ENCODE measurements at places on chromosomes 5 and 9. TPM values are rescaled to one million over a fixed set of nuclear protein-coding genes. Genes with fewer than 3 reads are reported as not detected.
A peak's percentile ranks its signal among the peaks of the same experiment; 100 is the strongest.

DNA sequence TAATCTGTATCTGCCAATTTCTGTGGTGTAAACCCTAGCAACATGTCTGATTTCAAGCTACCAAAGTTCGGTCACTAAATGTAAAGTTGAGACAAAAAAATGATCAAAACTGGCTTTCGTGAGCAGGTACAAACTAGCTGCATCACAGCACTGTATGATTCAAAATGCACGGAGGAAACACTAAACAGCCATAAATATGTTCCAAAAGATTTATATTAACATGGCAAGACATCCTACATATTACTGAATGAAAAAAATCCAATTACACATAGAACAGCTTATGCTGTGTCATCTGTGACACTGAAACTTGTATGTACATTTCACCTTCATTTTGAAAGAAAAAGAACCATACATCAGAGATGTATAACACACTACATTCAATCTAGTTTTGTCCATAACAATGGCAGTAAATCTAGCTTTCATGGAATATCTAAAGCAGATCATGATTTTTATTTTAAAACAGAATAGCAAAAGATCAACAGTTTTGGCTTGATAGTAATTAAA lies 14.4 kb downstream of the GNAQ start:
- DNase-seq: no peak

- no peak for DNase-seq
Observed at GRCh38 chr5:1492757-1493156, 31.0 kb downstream of the LPCAT1 start.

- no peak for DNase-seq
Observed at GRCh38 chr9:95055851-95056551, 261.5 kb downstream of the FANCC start.

DNA sequence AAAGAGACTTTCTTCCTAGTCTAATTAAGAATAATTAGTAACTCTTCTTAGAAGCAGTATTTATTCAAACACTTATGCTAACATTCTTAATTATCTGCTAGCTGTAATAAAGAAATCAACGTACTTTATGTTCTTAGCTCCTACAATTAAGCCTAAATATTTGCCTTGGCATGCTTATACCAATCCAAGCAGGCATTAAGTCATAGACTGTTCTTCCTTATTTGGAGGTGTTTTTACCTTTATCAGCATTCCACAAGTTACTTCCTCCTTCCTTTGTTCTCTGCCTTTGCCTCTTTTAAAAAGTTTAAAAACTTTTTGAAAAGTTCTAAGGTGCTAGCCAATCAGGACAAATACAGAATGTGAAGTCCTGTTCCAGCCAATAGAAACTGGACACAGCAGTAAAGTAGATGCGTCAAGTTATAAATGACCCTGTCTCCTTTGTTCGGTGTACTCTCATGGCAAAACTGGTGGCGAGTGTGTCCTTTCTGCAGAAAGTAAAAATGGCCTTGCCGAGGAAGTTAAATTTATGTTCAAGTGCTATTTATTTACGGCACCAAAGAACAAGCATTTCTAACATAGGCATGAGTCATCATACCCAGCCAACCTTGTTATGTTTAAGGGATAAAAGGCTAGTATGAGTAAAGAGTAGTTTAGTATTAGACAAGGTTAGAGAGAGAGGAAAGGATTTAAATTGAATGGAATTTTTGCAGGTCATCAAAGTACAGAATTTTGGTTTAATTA lies 58.6 kb downstream of the GPBP1 start:
- no peak for DNase-seq

DNA sequence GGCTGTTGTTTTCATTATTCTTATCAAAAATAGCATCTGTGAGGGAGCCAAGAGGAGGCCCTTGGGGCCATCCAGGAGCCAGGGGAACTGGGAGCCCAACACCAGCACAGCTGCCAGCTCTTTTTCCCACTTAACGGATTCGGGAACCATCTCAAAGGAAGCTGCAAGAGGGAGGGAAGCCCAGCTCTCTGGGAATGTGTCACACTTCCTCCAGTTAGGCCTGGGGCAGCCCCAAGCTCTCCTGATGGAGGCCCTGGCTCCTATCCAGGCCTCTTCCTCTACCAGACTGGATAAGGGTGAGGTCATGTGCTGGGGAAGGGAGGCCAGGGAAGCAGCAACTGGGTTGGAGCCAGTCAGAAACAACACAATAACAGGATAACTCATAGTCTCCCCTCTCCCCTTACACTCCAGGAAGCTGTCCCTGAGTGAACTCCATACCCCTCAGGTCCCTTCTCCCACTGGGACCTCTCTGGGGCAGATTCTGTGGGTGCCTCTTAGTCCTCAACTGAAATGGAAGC lies 12.7 kb downstream of the CSF2 start:
- DNase-seq: peak; percentile 42

DNA sequence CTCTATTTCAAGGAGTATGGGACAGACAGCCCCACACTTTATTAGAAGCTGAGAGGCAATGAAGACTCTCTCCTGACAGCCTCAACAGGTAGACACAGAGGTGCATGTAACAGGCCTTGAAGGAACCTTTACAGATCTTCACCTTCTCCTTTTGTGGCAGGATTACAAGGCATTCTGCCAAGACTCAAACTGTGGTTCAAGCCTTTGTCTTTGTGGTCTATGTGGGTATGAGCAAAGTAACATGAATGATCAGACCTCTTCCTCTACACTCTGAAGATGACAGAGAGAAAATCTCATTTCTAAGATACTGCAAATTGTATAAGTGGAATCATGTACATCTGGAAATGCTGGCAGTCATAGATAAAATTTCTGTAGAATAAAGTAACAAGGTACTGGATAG lies 346.9 kb downstream of the CDH9 start:
- no peak for DNase-seq

- DNase-seq: no peak
Observed at GRCh38 chr5:174733091-174733690, 8.8 kb downstream of the MSX2 start.

RNF208 gene
- not detected for total RNA-seq

DNA sequence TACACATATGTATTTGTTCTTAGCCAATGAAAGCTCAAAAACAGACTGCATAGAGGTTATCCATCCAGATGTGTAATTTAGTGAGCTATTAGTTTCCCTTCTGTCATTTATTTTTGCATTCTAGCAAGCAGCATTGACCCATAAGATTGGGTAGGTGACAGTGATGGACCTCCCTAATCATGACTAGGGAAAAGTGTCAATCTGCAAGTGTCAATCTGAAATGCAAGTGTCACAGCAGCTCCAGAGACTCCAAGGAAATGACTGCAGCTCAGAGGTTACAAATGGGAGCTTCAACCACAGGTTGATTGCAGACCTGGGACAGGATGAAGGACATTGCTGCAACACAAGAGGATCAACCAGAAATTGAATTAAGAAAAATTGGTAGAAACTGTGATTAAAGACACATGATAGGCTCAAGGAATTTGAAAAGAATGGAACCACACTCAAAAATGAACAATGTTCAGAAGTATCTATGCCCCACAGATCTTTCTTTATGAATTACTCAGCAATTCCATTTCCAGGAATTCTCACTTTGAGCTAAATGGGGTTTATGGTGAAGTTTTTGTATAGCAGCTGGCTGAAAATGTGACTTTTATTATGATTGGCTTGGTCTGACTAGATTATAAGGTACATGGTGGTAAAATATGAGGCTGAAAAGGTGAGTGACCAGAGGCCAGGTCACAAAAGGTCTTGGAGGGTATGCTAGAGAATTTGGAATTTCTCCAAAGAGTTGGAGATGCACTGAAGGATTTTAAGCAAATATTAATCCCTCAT lies 59.6 kb upstream of the HTR4 start:
- no peak for DNase-seq

TYRP1 gene
- 1.2 TPM for total RNA-seq

CCDC112 gene
- total RNA-seq: 22.3 TPM

DNAI1 gene
- total RNA-seq: not detected

DNA sequence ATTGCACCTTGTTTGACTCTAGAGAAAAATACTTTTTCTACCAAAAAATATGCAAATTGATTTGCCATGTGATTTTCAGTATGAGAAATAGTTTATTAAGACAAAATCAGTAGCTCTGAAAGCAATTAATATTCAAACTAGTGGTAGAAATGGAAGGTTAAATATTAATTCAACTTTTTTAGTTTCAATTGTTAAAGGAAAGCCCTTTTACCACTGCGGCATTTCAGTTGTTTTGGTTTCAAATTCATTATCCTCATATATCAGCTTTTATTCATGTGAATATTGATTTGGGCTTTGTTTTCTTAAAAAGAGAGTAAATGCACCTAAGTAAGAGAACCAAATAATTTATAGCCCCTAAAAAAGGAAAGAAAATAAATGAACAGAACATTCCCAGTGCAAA lies 660.6 kb upstream of the CHD1 start:
- DNase-seq: no peak

DNA sequence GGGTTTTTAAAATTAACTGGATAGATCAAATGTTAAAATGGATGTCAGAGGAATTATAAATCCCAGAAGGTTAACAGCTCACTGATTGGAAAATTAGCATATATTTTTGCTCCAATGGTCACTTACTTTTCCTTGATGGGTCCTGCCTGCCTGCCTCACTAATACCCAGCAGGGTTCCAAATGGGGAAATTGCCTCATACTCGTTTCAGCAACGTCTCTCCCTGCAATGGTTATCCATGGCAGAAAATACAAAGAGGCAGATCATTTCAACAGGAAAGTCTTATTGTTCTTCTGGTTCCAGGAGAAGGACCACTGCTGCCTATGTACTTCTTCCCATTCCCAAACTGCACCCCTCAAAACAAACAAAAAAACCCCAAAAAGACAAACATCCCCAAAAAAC lies 71.3 kb downstream of the ERP44 start:
- DNase-seq: no peak

DNA sequence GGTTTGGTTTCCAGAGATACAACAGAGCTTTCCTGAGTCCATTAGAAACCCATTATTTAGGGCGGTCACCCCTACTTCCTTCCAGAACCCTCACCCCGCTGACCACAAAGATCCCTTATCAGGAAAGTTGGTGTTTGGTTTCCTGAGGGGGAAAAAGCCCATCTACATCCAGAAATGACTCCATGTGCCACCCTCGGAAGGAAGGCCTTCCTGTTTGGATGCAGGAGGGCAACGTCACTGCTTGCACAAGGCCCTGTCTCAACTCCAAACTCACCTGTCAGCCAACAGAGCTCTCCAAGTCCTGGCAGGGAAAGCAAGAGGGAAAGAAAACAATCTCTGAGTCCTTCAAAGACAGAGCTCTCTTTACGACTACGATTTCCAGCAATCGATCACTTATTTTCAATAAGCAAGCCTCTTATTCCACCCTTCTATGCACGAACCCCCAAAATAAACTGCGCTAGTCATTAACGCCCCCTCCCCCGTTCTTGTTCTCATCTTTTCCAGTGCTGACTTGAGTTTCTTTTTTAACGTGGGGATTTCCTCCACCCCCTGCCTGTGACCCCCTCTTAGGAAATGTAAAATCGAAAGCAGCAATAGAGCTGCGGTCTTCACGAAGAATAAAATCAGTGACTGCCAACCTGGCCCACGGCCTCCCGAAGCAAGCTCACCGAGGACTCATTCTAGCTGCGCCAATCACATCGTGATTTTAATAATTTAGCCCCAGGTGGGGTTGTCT lies 35.7 kb upstream of the NTNG2 start:
- no peak for DNase-seq

DNA sequence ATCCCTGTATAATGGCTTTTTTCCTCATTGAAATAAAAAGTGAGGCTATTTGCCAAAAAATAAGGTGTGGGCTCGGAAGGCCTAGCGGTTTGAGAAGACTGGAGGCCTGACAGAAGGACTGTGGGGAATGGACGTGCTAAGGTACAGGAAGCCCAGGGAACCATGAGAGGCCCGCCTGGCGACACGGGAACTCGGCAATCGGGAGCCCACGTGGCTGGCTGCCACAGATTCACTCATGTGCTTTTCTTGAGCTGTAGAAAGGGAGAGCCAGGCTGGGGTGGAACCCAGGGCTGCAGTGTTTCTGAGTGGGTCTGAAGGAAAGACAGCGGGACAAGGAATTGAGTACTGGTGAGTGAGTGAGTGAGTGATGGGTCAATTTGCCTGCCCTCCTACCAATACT lies 11.9 kb upstream of the DDX41 start:
- DNase-seq: no peak

KCNIP1 gene
- total RNA-seq: 7.0 TPM

- DNase-seq: no peak
Observed at GRCh38 chr9:99762470-99762869, 59.2 kb upstream of the NR4A3 start.

- DNase-seq: no peak
Observed at GRCh38 chr5:96172436-96172835, 210.8 kb upstream of the ELL2 start.

TAF11L6 gene
- total RNA-seq: not detected

- DNase-seq: peak; percentile 86
Observed at GRCh38 chr9:128917151-128917849, 3.5 kb upstream of the PHYHD1 start.
